ENCODE measurements at places on chromosomes 3 and 15. TPM values are rescaled to one million over a fixed set of nuclear protein-coding genes. Genes with fewer than 3 reads are reported as not detected.

Gene FGF7
- 7.8 TPM for total RNA-seq

Gene RAD18
- total RNA-seq, result 21.3 TPM

Gene LTF
- total RNA-seq, result not detected

Gene MAGI1
- 53.1 TPM for total RNA-seq

Gene CAND2
- total RNA-seq, result 11.1 TPM

Gene FANCD2OS
- total RNA-seq, result not detected

Gene CADM2
- 11.4 TPM for total RNA-seq

Gene GP9
- not detected for total RNA-seq

Gene SLC51A
- 3.7 TPM for total RNA-seq

Gene FBXL2
- total RNA-seq, result 21.6 TPM

Gene MESP1
- total RNA-seq, result 2.2 TPM

Gene UQCC5
- total RNA-seq, result 22.8 TPM

Gene EIF4E3
- 14.4 TPM for total RNA-seq

Gene A4GNT
- 0.34 TPM for total RNA-seq

Gene CCNB2
- total RNA-seq, result 24.6 TPM

Gene FAM3D
- total RNA-seq, result 7.4 TPM

Gene CDHR4
- total RNA-seq, result not detected

Gene CBLB
- total RNA-seq, result 57.0 TPM

Gene CPNE9
- 0.59 TPM for total RNA-seq

Gene GOLGA8G
- not detected for total RNA-seq

Gene PPM1M
- total RNA-seq, result 5.2 TPM

Data from type B pancreatic cell (in vitro differentiated cells).